ENCODE measurements at places on chromosomes 2 and 18. TPM values are rescaled to one million over a fixed set of nuclear protein-coding genes. Genes with fewer than 3 reads are reported as not detected.

The MPP4 gene
- 0.15 TPM for polyA plus RNA-seq

The SLC40A1 gene
- 32.5 TPM for polyA plus RNA-seq

The SP140L gene
- polyA plus RNA-seq = 10.5 TPM

The RANBP2 gene
- 13.6 TPM for polyA plus RNA-seq

The HOXD13 gene
- not detected for polyA plus RNA-seq

The TXNDC2 gene
- 0.01 TPM for polyA plus RNA-seq

The SPEG gene
- 3.4 TPM for polyA plus RNA-seq

The DLX1 gene
- polyA plus RNA-seq = not detected

The NETO1 gene
- polyA plus RNA-seq = not detected

The PAIP2B gene
- polyA plus RNA-seq = 30.7 TPM

The SFTPB gene
- 1.7 TPM for polyA plus RNA-seq

The HOXD8 gene
- polyA plus RNA-seq = 8.8 TPM

The SERPINB8 gene
- polyA plus RNA-seq = 14.8 TPM

The MC4R gene
- polyA plus RNA-seq = not detected

The FER1L5 gene
- not detected for polyA plus RNA-seq

The POLR1B gene
- polyA plus RNA-seq = 4.4 TPM

The CHST9 gene
- polyA plus RNA-seq = not detected

The ACVR1C gene
- polyA plus RNA-seq = 52.4 TPM

The ATOH8 gene
- polyA plus RNA-seq = 10.2 TPM

The CPSF3 gene
- 15.7 TPM for polyA plus RNA-seq

The PSMA8 gene
- polyA plus RNA-seq = not detected

The CGREF1 gene
- 12.7 TPM for polyA plus RNA-seq

All from adipose tissue (tissue), 3 donors.